Vagina (tissue), 2 donors: ENCODE measurements at places on chromosomes 1 and 21. TPM values are rescaled to one million over a fixed set of nuclear protein-coding genes. Genes with fewer than 3 reads are reported as not detected.

GRCh38 chr1:218408942-218409341 lies 63.8 kb downstream of the TGFB2 start:
- DNase-seq, result no peak

LHX8 gene
- total RNA-seq, result not detected

GRCh38 chr1:89425056-89425455 lies 61.2 kb downstream of the GBP6 start:
- no peak for DNase-seq

DNA sequence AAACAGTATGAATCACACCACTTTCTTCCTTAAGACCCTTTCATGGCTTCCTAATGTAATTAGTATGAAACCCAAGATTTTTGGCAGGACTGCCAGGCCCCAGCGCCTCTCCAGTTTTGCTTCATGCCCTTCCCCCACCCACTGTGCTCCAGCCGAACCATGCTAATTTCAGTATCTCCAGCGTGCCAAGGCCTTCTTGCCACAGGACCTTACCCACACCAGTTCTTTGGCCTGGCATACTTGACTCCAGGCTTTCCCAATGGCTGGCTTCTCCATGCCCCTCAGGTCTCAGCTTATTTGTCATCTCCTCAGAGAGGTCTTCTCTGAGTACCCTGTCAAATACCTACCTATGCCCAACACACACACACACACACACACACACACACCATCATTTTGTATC lies 38.5 kb downstream of the ACP6 start:
- DNase-seq, result no peak

HTR1D gene
- not detected for total RNA-seq

- no peak for DNase-seq
Observed at GRCh38 chr1:16158993-16159831, 3.3 kb upstream of the EPHA2 start.

- DNase-seq, result no peak
Observed at GRCh38 chr1:9391620-9392019, 98.9 kb downstream of the SPSB1 start.

- DNase-seq, result no peak
Observed at GRCh38 chr1:119326251-119326650, 42.3 kb upstream of the HAO2 start.

ADAMTS4 gene
- total RNA-seq, result 78.3 TPM

DNA sequence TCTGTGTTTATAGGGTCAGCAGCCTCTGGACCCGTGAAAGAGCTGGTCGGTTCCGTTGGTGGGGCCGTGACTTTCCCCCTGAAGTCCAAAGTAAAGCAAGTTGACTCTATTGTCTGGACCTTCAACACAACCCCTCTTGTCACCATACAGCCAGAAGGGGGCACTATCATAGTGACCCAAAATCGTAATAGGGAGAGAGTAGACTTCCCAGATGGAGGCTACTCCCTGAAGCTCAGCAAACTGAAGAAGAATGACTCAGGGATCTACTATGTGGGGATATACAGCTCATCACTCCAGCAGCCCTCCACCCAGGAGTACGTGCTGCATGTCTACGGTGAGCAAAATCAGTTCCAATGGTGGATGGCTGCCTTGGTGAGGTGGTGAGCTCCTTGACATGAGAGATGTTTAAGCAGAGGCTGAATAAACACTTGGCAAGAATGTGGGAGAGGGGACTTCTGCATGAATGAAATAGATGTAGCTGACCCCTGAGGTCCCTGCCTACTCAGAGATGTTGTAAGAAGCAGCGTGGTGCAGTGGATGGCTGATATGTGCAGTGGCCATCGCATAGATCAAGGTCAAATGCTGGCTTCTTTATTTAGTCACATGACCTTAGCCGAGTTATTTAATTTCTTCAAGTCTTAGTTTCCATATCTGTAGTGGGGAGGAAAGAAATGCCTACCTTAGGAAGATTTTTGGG lies 9.3 kb downstream of the SLAMF7 start:
- no peak for DNase-seq

GRCh38 chr1:29474274-29475244 lies 238.2 kb downstream of the PTPRU start:
- no peak for DNase-seq

UBXN10 gene
- 0.49 TPM for total RNA-seq

DNA sequence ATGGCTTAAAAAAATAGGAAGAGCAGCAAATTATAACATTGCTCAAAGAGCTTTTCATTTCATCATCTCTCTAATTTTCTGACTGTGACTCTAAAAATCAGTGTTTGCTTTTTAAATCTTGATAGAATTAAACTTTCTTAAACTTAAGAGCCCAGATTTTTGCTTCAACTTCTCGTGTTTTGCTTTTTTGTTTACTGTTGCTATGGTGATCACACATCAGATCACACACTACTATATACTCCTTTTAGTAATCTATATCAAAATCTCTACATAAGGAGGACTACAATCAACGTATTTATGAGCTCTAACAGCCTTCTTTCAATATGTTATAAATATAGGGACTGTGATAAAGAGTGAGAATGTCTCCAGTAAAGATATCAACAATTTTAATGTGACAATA lies 537.3 kb downstream of the KCNT2 start:
- no peak for DNase-seq

DNA sequence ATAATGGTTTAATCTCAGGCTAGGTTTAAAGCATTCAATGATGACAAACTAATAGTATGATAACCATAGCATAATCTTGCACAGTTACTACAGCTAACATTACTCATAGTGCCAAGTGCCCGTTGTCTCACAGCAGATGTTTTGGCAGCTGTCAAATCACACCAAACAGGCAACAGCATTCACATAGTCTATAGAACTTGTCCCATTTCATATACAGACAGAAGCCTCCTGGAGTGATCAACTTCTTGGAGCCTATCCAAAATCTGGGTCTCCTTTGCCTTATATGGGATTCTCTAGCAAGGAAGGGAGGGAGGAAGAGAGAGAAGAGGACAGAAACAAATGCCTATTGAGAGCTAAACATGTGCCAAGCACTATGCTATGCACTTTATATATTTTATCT lies 250.6 kb upstream of the ZP4 start:
- no peak for DNase-seq

C1orf94 gene
- total RNA-seq, result not detected

SLAMF8 gene
- 1.5 TPM for total RNA-seq

GRCh38 chr1:69743146-69743545 lies 175.4 kb downstream of the LRRC7 start:
- no peak for DNase-seq

GRCh38 chr1:203308328-203308922 lies 3.1 kb downstream of the BTG2 start:
- DNase-seq, result no peak

DNA sequence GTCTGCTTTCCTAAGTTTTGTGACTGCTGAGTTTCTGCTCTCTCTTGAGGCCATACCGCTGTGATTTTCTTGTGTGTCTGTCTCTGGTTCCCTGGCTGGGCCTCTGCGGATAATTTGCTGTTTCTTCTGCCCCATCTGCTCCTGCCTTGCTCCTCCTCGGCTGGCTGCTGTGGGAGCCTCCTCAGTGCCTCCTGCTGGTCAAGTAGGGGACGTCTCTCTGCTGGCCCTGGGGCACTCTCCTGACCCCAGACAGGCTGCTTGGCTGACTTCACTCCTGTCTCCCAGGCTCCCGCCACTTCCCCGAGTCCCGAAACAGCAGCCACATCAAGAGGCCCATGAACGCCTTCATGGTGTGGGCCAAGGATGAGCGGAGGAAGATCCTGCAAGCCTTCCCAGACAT lies 28.5 kb downstream of the ETNK2 start:
- no peak for DNase-seq

LENEP gene
- not detected for total RNA-seq

DNA sequence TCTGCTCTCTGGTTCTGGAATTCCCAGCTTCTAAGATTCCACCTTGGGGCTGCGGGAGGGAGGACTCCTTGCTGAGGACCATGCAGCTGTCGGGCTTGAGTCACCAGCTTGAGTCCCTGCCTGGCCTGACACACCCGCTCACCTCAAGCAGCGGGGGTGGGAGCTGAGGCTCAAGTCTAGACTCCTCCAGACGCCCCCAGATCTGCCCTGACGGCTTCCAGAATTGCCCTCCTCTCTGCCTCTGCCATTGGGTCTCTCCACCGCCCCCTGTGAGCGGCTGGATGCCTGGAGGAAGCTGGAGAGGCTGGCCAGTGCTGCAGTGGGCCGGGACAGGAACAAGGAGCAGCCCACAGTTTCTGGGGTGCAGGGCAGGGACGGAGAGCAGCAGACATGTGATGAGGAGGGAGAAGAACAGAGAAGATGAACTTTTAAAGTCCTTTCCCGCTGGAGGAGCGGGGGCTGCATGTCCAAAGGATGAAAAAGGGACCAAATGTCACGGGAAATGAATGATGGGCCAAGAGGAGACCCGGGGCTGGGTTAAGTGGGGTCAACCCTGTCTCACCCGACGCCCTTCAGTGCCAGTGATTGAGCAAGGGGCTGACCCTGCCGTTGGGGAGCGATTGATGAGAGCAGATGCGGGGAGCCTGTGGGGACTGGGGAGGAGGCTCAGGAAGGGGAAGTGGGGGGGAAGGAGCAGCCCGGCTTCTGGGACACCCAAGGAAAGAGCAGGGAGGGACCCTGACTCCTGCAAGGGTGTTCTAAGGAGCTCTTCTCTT lies 13.5 kb downstream of the CRABP2 start:
- no peak for DNase-seq

DNA sequence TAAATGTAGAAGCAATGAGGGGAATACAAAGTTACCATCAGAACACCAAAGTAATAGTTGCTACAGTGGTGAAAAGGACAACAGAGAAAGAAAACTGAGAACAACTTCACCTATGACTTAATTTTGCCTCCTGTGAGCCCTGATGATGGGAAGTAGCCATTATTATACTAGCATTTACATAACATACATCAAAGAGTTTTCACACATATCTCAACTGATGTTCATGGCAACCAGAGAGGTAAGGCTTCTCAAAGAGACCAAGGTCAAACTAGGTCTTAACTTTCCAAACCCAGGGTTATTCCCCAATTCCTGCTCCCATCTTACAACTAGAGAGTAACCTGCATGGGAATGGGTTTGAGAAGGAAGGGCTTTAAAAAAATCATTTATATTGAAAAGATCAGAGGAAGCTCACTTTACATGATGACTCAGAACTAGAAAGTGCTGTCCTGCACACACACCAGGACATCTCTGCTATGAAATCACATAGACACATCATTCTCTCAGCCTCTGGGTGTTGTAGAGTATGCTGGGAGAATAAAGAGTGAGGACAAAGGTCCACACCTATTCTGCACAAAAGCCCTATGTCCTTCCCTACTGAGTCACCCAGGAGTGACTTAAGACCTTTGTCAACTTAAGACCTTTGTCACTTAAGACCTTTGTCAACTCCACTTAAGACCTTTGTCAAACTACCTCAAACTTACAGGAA lies 179.7 kb downstream of the TNFSF18 start:
- DNase-seq, result no peak

DNA sequence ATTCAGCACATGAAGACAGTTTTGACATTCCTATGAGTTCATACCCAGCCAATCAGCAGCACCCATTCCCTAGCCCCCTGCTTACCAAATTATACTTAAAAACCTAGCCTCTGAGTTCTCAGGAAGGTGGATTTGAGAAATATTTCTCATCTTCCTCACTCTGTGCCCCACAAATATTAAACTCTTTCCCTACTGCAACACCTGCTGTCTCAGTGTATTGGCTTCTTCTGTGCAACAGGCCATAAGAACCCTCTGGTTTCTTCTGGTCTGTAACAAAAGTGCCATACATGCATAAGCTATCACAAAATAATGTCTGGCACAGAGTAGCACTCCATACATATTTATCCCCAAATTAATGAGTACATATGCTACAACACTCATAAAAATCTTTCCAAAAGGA lies 387.4 kb upstream of the CAMK1G start:
- DNase-seq, result no peak

GRCh38 chr1:112872551-112872962 lies 83.4 kb downstream of the SLC16A1 start:
- no peak for DNase-seq

GRCh38 chr1:44590475-44590874 lies 83.8 kb downstream of the TMEM53 start:
- DNase-seq, result no peak

- DNase-seq, result no peak
Observed at GRCh38 chr1:16498573-16499413, 15.3 kb downstream of the RNU1-1 start.

FUBP1 gene
- 85.7 TPM for total RNA-seq

OR2M3 gene
- not detected for total RNA-seq

GRCh38 chr1:67307251-67308060 lies at the start of gene IL12RB2:
Gene IL12RB2 (plus strand): TSS chr1:67307873. CDS start chr1:67320369, 12,496 bp downstream.
- DNase-seq, result no peak

FCRL6 gene
- total RNA-seq, result not detected
